ENCODE measurements at places on chromosomes 5 and 9. TPM values are rescaled to one million over a fixed set of nuclear protein-coding genes. Genes with fewer than 3 reads are reported as not detected.

BAAT gene
- not detected for total RNA-seq

DNA sequence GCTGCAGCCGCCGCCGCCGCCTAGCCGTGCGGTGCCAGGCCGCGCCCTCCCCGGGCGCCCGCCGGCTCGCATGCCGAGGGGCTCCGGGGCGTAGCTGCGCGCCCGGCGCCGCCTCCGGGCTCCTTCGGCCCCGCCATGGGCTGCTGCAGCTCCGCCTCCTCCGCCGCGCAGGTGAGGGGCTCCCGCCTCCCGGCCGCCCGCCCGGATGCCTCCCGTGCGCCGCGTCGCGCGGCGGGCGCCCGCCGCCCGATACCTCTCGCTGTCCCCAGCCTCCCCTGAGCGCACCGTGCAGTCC is 230 bp downstream of the SLC44A1 start:
- no peak for DNase-seq

DNA sequence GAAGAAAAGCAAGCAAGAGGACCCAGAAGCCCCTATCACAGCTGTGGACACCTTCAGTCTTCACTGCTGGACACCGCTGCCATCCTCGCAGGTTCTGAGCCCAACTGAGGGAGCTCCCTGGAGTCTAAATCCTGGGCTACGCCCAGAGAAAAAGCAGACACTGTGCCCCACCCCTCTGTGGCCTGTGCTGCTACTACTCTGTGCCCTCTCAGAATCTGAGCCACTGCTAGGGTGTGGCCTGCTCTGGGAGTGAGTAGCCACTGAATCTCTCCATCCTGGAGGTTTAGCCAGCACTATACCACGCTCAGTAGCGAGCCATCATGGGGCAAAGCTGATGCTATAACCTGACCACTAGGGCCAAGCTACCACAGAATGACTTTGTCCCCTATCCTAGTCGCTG is 338.2 kb downstream of the NPR3 start:
- DNase-seq, result no peak

DNA sequence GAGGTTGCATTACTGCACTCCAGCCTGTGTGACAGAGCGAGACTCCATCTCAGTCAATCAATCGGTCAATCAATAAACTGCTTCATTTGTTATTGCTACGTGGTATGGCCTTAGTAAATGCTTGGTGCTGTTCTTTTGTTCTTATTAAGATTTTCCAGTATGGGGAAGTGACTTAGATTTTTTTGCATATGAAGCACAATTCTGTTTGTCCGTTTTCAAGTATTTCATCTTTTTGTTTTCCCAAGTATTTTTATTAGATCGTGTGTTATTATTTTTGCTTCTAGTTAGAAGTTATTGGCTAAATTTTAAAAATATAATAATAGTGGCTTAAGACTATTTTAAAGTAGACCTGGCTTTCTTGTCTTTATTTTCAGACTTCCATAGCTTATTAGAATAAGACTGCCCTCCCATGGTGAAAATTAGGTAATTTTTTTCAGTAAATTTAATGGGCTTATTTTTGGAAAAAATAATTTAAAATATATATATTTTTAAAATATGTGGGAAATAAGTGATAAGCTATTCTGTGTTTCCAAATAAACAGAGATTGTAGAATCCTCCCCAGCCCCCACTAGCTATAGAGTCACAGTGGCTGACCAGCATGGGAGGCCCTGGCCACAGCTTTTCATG is 14.7 kb upstream of the OMD start:
- DNase-seq, result no peak
